ENCODE measurements at places on chromosomes 13 and 19.
A peak's percentile ranks its signal among the peaks of the same experiment; 100 is the strongest.

DNA sequence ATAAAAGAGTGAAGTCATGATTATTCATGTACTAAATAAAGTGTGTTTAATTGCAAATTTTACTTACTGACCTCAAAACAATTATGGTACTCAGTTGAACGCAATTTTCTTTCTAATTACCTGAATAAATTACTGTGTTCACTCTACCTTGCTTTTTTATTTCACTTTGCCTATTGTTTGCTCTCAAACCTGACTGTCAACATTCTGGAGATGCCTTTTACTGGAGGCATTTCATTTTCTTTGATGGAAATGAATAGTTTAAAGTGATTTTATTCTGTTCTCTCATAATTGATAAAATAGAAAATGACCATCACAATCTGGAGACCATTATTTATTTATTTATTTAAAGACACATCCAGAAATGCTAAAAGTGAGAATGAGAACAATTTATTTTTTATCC is 811.5 kb upstream of the ATXN8OS start:
- DNase-seq, result no peak

DNA sequence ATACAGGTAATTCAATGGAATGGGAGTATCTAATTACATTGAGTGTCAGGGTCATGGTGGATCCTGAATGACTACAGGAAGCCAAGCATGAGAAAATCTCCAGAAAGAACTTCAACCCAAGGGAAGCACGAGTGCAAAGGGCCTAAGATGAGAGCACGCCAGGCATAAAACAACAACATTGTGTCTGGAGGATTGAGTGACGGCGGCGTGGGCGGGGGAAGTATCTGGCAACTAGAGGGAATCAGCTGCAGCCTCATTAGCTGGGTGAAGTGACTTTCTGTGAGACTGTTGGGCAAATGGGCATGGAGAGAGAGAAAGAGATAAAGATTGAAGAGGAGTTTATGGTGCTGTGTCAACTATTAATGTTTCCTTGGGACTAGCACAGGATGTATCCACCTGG is 194.3 kb downstream of the GPC6 start:
- no peak for DNase-seq

- DNase-seq, result no peak
Observed at GRCh38 chr19:48274173-48274572, 4.3 kb downstream of the ZNF114 start.

- no peak for DNase-seq
Observed at GRCh38 chr13:102510072-102510471, 86.7 kb upstream of the TPP2 start.

DNA sequence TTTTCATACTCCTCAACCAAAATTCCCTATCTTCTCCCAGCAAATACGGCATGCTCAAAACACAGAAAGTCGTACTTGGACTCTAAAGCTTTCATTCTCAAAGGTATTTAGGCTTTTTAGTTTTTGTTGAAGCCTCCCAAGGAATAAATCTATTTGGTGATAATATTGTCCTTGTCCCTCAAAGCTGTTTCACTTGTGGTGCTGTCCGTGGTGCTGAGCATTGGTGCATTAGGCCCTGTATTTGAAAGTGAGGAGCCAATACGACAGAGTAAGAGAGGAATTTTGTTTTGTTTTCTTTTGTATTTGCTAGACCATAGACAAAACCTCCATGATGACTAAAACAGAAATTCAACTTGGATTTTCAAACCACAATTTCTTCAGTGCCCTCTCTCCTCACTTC is 3.2 kb upstream of the LGALS13 start:
- no peak for DNase-seq

GRCh38 chr19:13018035-13018914 is 23.0 kb downstream of the NFIX start:
- DNase-seq, result no peak

GRCh38 chr19:11091703-11092153 is 2.5 kb downstream of the LDLR start:
- peak; percentile 62 for DNase-seq

DNA sequence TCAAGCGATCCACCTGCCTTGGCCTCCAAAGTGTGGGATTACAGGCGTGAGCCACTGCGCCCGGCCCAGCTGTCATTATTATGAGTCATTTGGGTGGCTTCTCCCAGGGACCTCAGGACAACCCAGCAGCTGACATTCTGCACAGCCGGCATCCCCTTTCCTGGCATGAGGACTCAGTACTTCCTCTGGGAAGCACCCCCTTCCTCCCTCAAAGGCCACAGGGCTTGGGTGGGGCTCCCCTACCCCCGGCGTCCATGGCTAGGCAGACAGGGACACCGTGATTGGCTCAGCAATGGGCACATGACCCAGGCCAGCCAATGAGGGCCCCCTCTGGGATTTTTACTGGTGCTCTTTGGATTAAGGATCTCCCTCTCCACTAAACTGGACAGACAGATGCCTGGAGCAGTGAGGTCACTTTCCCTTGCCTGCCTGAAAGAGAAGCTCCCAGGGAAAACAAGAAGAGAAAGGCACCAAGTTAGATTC is 6.0 kb downstream of the KANK2 start:
- DNase-seq, result no peak

DNA sequence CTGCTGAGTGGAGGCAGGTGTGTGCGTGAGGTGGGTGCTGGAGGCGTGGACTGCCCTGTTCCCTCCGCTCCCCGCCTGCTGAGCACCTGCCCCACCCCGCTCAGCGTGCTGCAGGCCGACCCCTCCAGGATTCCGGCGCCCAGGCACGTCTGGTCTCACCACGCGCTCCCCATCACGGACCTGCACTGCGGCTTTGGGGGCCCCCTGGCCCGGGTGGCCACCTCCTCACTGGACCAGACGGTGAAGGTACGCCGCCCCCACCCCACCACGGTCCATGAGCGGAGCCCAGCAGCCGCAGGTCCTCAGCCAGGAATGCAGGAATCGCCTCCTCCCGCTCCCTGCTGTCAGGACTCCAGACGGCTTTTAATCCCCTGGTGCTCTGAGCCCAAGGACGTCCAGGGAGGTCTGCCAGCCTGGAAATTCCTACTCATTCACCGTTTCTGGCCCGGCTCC is 6.0 kb downstream of the WDR18 start:
- no peak for DNase-seq

DNA sequence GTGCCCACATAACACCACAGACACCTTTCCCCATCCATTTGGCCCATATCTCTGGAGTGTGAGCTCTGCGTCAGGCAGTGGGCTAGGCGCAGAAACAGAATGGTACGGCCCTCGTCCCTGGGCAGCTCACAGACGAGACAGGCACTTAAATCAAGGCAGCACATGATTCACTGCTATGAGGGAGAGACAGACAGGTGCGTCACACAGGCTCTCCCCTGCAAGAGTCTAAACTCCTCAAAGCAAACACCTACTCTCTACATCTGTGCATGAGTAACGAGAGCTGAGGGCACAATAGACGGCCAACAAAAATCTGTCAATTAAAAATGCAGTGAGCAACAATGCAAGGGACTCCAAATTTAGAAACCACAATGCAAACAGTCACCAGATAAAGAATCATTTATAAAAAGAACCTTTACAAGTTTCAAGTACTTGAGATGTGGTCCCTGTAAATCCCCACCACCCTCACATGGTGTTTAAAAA is 348.9 kb downstream of the UQCRFS1 start:
- no peak for DNase-seq

- peak; percentile 91 for DNase-seq
Observed at GRCh38 chr13:73765651-73766384, 368.4 kb downstream of the KLF12 start.

- no peak for DNase-seq
Observed at GRCh38 chr13:59790626-59791025, 373.1 kb downstream of the DIAPH3 start.

DNA sequence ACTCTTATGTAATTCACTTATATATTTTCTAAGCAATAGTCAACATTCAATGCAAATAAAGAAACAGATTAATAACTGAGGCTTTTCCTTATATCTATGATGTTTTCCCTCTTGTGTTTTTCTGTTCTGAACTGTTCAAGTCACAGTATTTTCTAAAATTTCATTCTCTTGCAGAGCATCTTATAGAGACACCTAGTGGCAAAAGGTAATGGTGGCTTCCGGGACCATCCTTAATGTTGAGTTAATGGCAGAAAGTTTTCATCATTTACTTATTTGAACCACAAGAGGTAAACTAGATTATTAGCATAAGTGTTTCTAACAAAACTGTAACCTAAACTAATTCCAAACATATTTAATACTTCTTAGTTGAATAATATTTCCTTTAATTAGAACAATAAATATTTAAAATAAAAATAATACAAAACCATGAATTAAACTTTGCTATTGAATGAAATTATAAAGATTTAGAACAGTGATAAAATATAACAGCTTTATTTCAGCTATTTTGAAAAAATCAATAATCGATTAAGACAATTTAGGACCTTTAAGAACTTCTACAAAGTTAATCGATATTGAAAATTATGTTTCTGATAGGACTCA is 1.7 kb upstream of the SLITRK5 start:
- DNase-seq, result no peak

GRCh38 chr13:73742982-73743381 is 391.2 kb downstream of the KLF12 start:
- no peak for DNase-seq

- no peak for DNase-seq
Observed at GRCh38 chr19:6092329-6093286, 17.7 kb downstream of the RFX2 start.

DNA sequence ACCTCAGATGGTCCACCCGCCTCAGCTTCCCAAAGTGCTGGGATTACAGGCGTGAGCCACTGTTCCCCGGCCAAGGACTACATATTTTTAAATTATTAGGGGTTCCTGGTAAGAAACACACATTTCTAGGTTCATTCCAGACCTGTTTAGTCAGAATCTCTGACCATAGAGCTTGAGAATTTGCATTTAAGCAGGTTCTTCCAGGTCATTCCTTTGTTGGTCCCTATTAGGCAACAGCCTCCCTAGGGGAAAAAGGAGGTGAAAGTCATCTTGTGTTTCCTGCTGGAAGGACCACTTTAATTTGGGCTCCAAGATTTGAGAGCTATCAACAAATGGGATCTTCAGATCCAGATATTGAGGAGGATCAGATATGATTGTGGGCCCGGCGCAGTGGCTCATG is 16.3 kb downstream of the S1PR2 start:
- no peak for DNase-seq

GRCh38 chr13:109569958-109570711 is 216.2 kb downstream of the IRS2 start:
- peak; percentile 9 for DNase-seq

DNA sequence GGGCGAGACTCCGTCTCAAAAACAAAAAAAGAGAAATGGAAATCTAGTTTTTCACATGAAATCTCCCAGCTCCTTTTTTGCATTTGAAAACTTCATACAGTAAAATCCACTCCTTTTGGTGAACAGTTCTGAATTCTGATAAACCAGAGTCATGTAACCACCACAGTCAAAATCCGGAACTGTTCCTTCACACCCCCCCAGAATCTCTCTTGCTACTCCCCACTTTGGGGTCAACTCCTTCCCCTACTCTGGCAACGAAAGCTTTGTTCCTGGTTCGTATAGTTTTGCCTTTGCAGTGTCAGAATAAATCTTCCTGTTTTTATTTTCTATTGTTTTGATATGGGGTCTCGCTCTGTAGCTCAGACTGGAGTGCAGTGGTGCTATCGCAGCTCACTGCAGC is 23.7 kb downstream of the RCN3 start:
- no peak for DNase-seq

All from CD4-positive, alpha-beta T cell (primary cell).